Fibroblast of skin of right quadriceps (primary cell): ENCODE measurements at places on chromosomes 7 and 10.

DNA sequence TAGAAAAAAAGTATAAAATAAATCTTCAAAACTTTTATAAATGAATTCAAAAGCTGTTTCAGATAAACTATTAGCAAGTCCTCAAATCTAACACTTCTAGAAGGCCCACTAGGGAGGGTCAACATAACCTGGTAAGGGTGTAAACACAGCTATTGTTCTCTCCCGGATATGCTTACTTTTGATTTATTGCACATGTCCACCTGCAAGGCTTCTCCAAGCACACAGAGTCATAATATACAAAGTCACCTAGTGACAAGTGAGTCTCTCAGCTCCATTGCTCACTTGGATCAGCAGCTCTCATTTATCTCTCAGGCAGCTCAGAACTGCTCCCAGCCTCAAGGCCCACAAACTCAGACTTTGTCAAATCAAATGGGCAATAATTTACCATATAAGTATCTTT lies 44.0 kb upstream of the COL1A2 start:
- no peak for DNase-seq

- peak; percentile 92 for DNase-seq
Measured at GRCh38 chr10:34102893-34103506, 712.1 kb downstream of the PARD3 start.

GRCh38 chr10:72567421-72567820 lies 58.5 kb downstream of the MICU1 start:
- DNase-seq, result peak; percentile 9

GRCh38 chr10:21976739-21977138 lies 26.8 kb downstream of the DNAJC1 start:
- DNase-seq, result no peak

DNA sequence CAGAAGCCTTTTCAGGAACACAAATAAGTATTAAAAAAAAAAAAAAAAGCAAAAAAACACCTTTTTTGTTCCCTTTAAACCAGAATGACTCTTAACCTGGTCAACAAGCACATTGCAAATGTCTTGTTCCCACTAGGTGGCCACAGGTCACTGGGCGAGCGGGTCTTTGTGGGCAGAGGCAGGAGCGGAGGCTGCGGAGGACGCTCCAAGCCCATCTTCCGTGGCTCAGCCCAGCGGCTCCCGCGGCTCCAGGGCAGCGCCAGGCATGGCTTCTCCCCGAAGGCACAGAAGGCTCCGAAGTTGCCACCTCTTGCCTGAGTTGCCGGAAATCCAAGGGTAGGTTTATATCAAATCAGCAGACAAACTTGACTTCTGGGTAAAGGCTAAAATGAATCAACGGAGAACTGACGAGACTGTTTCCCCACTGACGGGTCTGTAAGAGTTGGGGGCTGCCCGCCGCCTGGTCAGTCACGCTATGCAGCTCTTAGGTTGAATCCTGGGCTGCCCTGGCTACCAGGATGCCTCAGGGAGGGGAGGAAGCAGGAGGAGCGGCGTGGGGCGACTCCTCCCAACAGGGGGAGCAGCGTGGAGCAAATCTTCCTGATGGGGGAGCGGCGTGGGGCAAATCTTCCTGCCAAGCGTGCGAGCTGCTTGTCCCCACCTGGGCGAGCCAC lies 144.5 kb downstream of the PTPRN2 start:
- DNase-seq, result no peak

DNA sequence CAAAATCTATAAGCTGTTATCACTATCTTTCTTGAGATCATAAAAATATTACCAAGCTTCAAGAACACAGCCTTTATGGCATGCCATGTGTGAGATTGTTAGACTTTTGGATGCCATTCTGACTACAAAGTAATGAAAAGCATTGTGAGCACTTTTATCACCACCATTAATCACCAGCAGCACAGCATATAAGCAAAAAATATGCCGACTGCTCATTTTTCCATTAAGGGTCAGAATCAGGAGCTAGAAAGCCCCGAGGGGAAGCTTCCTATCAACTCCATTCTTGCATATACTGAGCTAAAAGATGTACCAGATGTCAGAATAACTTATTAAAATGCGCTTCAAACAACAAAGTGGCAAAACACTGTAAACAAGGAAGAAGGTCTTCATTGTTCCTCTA lies 114.3 kb downstream of the LMBR1 start:
- DNase-seq, result no peak

DNA sequence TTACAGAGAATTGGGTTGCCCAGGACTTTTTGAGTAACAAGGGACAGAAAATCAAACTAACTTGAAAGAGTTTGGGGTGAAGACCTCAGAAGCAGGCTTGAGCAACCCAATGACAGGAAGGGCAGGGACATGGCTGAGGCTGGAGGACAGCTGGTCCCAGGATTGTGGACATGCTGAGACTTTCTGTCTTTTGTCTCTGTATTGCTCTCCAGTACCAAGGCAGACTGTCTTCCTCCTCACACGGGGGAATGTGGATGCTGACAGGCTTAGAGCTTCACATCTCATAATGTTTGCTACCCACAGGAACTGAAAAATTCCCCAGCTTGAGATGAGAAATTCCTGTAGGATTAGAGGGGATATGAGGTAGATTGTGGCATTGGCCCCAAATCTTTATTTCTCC lies 229.6 kb downstream of the PHF14 start:
- DNase-seq, result no peak

GRCh38 chr7:54615537-54615936 lies 73.4 kb downstream of the VSTM2A start:
- no peak for DNase-seq

DNA sequence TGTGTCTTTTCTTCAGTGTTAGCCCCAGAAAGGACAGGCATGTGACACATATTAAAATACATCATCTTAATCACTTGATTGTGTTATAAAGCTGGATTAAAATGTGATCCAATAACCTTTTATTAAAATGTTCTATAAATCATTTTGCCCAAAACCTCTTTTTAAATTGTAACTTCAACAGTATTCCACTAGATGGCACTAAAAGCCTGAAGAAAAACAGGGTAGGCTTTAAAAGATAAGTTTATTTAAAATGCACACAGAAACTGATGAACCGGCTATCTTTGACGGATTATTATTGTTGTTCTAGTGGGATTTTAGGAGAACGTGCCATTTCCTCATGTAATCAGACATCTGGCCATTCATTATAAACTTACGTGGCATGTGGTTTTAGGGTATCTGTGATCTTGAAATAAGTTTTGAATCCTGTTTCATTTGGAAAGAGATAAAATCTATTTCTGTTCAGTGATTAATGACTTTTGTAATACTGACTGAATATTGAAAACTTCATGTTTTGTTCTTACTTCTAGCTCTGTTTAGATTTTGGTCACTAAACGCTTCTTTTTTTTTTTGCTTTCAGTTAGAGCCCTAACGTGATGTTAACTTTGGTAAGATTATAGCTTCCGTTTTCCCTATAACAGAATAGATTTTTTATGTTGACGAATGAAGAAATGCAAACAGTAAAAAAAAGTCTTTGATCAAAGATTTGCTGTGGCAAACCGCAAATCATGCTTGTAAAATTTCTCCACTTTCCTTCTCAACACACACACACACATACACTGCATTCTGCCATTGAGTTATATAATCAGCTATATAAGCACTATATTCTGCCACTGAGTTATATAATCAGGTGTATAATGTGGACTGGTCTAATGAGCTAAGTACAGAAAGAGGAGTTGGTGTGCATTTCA lies 13.6 kb downstream of the VPS50 start:
- peak; percentile 37 for DNase-seq

DNA sequence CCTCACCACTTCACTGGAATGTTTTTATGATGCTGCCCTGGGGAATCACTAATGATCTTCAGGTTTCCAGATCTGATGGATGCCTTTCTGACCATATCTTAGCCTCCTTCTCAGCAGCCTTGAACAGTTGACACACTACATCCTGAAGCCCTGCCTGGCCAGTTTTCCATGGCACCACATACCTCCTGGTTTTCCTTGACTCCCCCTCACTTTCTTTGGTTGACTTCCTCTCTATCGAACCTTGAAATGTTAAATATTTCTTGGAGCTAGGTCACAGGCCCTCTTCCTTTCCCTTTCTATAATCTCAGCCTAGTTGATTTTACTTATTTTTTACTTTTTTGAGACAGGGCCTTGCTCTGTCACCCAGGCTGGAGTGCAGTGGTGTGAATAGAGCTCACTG lies 108.8 kb upstream of the CDK1 start:
- no peak for DNase-seq

DNA sequence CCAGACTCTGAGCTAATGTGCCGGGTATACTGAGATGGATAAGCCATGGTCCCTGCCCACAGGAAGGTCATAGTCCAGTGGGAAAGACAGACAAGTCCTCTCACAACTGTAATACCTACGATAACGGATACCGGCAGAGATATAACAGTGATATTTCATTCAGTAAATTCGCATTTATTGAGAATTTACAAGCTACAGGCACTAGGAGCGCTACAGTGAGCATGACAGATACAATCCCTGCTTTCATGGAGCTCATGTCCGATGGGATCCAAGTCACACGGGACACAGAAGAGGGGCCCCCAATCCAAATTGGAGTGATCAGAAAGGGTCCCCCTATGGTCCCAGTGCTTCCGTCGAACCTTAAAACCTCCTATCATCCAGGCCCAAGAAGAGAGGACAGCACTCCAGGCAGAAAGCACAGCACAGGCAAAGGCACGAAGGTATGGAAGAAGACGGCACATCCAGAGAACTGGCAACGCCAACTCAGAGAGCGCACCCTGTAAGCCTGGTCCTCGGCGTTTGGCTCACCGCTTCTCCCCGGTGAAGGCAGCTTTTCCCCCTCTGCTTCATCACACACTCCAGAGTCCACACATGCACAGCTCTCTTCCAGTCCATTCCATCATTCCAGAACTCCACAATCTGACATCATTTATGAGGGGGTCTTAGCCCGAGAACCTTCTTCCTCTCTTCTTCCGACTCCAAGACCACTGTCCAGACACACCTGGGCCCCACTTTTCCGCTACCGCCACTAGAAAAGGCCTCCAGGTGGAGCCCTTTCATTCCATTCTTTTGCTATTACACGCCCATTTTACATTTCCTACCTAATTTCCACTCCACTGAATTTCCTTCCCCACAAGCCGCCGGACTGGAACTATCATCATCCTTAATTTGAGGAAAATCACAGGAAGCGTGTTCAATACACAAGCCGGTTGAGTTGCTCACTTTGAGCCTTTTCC lies 47.8 kb upstream of the NKX2-3 start:
- no peak for DNase-seq

DNA sequence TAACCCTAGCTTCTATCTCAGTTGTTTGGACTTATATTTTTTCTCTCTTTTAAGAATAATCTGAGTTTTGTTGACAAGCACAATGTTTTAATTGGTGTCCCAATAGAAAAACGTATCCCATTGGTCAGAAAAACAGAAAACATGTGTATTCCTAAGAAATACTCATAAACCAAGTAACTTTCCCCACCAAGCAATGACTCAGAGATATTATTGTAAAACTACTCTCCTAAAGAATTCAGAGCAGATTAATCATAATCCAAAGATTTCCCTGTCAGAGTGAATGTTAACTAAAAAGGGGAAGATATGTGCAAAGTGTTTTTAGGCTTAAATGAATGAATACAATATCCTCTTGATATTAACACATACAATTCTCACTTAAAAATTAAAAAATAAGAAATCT lies 29.4 kb upstream of the MBL2 start:
- DNase-seq, result peak; percentile 51

- peak; percentile 42 for DNase-seq
Measured at GRCh38 chr10:80204677-80205476, 460 bp downstream of the ANXA11 start.

- DNase-seq, result peak; percentile 70
Measured at GRCh38 chr7:28858206-28858605, 99.9 kb downstream of the TRIL start.
